Right ventricle myocardium superior (tissue), 1 donor: ENCODE measurements at places on chromosomes 12 and 14. TPM values are rescaled to one million over a fixed set of nuclear protein-coding genes. Genes with fewer than 3 reads are reported as not detected.

- no peak for DNase-seq
These were observed 7.0 kb downstream of the MLF2 start for GRCh38 chr12:6745741-6746525.

- no peak for DNase-seq
These were observed 133.6 kb upstream of the SLC35F4 start for GRCh38 chr14:57999471-57999870.

GRCh38 chr12:88052686-88053085, 23.5 kb upstream of the C12orf50 start:
- no peak for DNase-seq

NXPH4 gene
- 0.70 TPM for total RNA-seq

KRT79 gene
- total RNA-seq: not detected

SAMD15 gene
- total RNA-seq: not detected

DNA sequence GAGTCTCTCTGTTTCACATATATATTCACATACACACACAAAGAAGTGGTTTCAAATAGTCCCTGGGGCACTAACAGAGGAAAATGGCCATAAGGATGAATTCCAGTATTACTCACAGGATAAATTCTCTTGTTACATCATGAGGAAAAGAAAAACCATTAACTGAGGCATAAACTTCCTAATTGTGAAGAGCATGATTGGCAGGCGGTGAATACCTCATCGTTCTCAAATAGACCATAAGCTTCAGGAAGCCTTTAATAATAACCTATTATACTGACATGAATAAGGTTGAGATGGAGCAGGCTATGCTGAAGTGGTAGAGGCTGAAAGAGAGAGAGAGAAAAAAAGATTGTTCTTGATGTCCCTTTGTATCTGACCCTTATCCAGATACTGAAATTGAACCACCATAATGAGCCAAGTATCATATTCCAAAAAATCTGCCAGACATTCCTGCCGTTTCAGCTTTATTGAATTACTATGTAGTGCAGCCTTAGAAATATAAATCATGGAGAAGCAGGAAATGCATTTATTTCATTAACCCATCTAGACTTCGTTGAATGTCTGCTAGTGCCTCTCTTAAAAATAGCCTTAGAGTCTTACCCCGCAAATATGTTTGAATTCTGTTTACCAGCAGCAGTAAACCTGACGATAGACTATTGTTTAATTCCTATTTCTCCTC, 86.8 kb downstream of the NUAK1 start:
- DNase-seq: no peak

DNA sequence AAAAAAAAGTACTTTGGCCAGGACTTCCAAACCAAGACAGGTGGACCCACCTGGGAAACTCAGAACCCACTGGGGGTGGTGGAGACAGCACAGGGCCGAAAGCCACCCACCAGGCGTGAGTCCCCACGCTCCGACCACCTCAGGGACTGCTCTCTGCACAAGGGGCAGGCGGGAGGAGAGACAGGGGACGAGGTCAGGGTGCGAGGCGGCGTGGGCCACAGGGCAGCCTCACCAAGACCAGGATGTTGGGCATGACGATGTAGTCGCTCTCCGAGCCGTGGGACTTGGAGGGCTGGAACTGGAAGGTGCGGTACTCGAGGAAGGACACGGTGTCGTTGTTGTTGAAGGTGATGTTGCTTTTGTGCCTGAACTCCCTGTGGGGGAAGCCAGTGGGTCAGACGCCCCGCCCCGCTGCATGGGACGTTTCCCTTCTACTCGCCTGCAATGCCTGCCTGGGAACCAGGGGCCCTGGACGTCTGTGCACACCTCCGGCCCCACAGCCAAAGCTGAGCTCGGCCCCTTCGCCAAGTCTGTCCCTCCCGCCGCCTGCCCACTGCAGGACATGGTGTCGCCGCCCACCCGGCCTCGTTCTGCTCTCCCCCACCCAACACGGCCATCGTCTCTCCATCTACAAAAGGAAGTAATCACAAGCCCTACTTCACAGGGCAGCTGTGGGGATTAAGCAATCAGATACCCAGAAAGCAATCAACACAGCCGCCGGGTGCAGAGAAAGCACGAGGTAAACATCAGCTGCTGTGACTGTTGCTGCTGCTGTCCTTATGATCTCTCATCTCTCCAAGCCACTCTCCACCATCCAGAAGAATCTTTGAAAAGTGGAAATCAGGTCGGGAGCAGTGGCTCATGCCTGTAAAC, 48.7 kb downstream of the SCARB1 start:
- no peak for DNase-seq
